T-cell (primary cell): ENCODE measurements at places on chromosomes 5 and 9.

GRCh38 chr9:3835393-3835792 lies 309.6 kb upstream of the RFX3 start:
- DNase-seq: no peak

DNA sequence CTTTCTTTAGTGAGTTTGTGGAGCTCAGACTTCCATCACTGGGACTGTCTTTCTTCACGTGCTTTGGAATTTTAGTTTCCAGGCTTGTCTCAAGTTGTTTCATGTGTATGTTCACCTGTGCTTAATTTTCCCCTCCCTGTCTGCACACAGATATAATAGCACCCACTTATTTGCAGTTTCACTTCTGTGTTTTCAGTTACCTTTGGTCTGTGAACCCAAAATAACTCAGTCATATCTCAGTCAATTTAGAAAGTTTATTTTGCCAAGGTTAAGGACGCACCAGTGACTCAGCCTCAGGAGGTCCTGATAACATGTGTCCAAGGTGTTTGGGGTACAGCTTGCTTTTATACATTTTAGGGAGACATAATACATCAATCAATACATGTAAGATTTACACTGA lies 330.4 kb downstream of the ICE1 start:
- no peak for DNase-seq

DNA sequence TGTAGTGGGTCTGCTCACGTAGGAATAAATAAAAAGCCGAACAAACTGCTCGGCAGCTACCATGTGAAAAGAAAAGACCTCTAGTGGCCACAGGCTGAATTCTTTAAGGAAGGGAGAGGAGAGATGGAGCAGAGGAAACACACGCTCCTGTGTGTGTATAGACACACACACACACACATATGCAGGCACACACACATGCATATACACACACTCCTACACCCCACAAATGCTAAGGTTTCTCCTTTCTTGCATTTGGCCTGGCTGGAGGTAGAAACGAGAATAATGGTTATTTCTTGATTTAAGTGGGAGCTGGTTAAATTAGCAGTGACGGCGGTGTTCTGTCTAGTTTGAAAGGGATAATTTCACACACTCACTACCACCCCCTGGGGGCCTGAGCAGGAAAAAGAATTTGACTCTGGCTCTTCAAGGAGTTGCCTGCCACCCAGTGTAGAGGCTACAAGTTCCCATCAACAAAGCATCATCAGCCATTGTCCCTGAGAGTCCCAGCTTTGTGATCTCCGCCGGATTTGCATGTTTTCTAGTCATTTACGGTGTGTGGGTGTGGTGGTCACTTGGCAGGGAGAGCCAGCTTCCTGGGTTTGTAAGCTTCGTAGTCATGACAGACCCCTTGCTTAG lies at the start of gene INSYN2B:
Gene INSYN2B (minus strand): TSS at position 78 of the 636 bp plus-strand sequence. CDS start 96,597 bp downstream, outside the sequence.
- DNase-seq: no peak

GRCh38 chr9:91711755-91712601 lies 238.1 kb downstream of the ROR2 start:
- DNase-seq: peak; percentile 45

DNA sequence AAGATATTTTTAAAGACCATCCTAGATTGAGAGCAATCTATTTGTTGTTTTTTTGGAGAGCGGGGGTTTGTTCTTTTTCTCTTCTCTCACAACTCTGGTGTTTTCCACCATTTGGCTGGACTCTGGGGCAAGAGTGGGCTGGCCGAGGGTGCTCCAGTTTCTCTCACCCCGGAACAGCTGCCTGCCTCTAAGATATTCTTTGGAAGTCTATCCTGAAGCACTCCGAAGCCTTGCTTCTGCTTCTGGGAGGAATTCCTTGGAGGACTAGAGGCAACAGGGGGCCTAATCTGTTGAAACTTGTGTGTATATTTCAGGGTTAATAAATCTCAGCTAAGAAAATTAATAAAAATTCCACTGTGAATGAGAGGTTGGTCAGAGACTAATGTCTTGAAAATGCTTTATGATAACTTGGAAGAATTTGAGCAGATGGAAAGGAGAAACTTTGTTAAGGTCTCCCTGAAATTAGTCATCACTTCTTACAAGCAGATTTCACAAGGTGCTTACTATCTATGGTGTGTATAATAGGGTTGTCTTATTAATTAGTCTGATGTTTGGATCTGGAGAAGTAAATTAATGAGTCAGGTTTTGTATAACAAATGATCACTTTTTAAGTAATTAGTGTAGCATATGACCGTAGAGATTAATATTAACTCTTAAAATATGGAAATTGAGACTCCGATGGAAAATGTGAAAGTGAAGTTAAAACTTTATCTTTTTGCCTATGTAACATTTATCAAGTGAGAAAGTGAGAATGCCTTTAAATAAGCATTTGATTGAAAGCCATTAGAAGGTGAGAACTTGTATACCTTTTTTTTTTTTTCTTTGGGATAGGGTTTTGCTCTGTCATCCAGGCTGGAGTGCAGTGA lies 4.0 kb downstream of the MAN2A1 start:
- DNase-seq: no peak

GRCh38 chr9:135086597-135087488 lies 625 bp upstream of the OLFM1 start:
- no peak for DNase-seq

GRCh38 chr5:893711-894110 lies 1.0 kb downstream of the TRIP13 start:
- DNase-seq: no peak

GRCh38 chr5:109485030-109485429 lies 75.3 kb upstream of the PJA2 start:
- DNase-seq: no peak

DNA sequence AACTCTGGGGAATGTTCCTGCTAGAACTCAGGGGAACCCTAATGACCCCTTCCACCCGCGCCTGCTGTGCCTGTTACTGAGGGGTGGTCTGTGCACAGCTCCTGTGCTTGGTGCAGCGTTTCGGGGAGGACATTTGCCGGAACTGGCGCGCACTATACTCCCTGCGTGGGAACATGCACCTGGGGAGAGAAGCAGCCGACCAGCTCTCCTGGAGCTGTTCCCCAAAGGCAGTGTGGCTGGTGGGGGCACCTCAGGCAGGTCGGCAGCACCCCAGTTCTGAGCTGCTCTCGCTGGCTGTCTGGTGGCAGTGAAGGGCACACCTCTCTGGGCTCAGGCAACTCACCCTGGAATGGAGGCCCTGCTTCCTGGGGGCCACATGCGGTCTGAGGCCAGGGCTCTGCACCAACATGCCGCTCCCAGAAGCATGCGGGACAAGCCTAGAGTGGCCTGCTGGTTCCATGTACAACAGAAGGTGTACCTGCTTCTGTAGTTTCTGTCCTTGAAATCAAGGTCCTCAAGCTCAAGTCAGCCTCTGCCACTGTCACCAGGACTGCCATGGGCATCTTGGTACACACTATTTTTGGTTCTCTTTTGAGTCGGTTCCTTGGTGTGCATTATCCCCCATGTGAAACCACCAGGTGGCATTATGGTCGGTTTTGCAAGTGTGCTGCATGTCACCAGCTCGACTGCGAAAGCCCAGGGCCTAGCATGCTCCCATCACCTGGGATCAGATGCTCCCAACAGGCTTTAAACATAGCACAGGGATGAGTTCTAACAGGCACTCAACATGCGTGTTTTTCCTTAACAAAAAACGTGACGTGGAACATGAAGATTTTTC lies 7.8 kb upstream of the MRNIP start:
- no peak for DNase-seq

DNA sequence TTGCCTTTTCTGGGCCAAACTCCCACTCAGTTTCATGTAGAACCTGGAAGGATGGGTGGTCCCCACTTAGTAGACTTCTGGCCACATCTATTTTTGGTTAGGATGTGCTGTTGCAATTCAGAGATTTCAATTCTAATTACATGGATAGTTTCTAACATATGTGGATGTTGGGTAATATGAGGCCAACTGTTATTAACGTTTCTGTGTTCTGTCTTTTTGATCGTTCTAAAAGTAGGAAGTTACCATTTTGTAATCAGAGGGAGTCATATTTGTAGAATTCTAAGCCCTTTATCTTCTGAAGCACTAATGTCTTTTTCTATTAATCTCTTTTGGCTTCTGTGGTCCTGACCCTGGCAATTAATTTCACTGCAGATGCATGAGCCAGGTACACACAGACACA lies 141.6 kb upstream of the SPEF2 start:
- DNase-seq: no peak

DNA sequence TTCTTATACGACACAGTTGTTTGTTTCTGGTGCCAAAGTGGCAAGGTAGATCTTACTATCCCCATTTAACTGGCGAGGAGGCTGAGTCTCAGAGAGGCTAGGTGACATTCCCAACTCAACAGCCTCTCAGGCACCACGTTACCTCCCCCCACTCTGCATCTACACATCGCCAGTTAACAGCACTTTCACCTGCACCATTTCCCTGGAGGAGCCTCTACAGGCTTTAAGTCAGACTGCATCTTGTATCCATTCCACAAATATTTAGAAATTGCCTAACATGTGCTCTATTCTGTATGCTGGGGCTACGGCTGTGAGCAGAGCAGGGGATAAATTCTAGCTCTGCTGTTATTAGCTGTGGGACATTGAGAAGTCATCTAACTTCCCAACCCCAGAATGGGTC lies 168.6 kb downstream of the INSYN2B start:
- no peak for DNase-seq

GRCh38 chr5:178471711-178472110 lies 118.5 kb downstream of the COL23A1 start:
- DNase-seq: no peak

GRCh38 chr5:39891376-39891775 lies 466.6 kb upstream of the DAB2 start:
- DNase-seq: no peak

GRCh38 chr5:218457-219291 lies 554 bp downstream of the SDHA start:
- no peak for DNase-seq

GRCh38 chr9:132418726-132419363 lies 8.8 kb downstream of the CFAP77 start:
- DNase-seq: no peak

GRCh38 chr5:54150841-54151240 lies 159.5 kb downstream of the ARL15 start:
- no peak for DNase-seq

DNA sequence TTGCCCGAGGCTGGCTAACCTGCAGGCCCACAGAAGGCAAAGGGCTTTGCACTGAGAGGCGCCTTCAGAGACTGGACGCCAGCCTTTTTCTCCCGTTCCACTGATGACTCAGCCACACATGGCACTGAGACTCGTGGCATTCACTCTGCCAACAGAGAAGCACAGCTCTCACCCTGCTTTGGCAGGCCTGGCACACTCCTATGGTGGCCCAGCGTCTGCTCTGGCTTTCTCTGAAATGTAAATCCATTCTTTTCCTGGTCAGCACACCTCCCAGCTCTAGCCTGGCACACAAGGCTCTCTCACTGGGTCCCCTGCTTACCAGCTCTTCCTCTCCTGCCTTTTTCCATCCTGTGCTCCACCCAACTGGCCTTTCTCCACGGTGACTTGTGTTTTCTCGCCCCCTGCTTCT lies 5.9 kb upstream of the MELK start:
- DNase-seq: no peak

- no peak for DNase-seq
Measured at GRCh38 chr5:62974623-62975022, 396.0 kb downstream of the LRRC70 start.

GRCh38 chr5:74272831-74273451 lies 367.6 kb downstream of the ENC1 start:
- DNase-seq: no peak

GRCh38 chr5:122201365-122201764 lies 72.0 kb downstream of the ZNF474 start:
- DNase-seq: no peak

DNA sequence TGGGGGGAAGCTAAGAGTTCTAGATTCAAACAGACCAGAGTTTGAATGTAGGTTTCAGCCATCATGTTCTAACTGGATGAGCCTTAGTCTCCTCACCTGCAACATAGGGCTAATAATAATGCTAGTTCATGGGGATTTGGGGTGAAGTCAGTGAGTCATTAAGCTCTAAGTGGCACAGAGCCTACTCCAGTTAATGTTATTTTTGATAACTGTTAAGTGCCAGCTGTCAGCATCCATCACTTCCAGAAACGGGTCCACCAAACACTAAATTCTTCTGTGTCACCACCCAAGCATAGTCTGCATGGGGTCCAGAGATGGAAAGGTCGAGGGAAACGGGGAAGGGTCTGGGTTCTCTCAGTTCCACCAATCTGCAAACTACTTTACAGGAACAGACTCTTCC lies 1.8 kb upstream of the TSC1 start:
- no peak for DNase-seq

- DNase-seq: no peak
Measured at GRCh38 chr9:1047591-1048230, 2.4 kb upstream of the DMRT2 start.

DNA sequence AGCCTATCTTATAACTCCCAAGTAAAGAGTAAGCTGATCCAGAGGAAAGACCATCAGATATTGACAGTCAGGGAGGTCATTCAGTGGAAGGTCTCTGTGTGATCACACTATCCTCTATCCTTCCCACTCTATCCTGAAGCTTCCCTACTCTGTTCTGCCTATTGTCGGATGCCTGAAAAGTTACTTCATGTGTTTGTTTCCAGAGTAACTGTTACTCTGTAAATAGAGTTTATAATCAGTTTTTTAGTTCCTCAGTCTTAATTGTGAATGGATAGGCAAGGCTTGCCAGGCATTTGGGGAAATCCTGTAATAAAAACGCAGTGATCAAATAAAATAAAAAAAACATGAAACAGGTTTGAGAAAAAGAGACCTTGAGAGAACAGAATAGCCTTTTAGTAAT lies 79.8 kb downstream of the XRCC4 start:
- DNase-seq: no peak

DNA sequence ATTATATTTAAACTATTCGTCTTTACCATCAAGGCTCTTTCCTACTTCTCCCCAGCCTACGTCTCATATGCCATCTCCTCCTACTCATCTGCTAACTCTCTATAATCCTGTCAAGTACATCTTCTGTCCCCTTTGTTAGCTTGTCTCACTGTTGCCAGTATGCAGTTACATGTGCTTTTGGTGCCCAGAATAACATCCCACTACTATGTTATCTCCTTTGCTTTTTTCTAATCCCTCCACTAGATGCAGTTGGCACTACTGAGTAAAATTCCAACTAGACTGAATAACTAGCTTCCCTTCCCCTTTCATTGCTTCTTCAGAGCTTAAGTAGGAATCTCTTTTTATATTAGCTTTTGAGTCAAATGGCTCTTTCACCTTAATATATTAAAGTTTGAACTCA lies 3.0 kb upstream of the ARRDC3 start:
- DNase-seq: no peak

- no peak for DNase-seq
Measured at GRCh38 chr5:140488914-140489313, 58.5 kb upstream of the EIF4EBP3 start.
